AG08396 (cell line): ENCODE measurements at places on chromosomes 1 and 21.

- DNase-seq = no peak
These were observed 5.0 kb upstream of the KIAA0040 start for GRCh38 chr1:175197531-175197930.

DNA sequence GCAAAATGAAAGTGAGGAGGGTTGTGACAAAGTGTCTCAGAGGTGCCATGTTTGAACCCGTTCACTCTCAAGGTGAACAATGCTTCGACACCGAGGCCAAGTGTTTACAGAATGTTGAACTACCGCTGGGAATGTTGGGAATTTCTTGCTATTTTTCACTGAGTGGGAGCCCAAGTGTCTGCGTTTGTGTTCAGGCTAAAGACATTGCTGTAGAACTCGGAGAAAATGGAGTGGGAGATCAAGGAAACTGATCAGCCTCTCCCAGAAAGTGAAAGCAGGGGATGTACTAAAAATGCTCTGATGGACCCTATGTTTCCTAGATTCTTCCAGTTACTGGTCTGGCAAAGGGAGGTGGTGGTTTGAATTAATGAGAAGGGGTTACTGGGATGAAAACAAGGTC lies 207.5 kb downstream of the BACH1 start:
- no peak for DNase-seq

GRCh38 chr1:6348511-6349191 lies 44.9 kb downstream of the ACOT7 start:
- DNase-seq = no peak

- no peak for DNase-seq
These were observed 13.6 kb downstream of the ADIPOR1 start for GRCh38 chr1:202944438-202944921.

- peak; percentile 85 for DNase-seq
These were observed 5.9 kb upstream of the FNDC5 start for GRCh38 chr1:32876341-32877210.

GRCh38 chr1:96481409-96481808 lies 240.2 kb upstream of the PTBP2 start:
- no peak for DNase-seq

DNA sequence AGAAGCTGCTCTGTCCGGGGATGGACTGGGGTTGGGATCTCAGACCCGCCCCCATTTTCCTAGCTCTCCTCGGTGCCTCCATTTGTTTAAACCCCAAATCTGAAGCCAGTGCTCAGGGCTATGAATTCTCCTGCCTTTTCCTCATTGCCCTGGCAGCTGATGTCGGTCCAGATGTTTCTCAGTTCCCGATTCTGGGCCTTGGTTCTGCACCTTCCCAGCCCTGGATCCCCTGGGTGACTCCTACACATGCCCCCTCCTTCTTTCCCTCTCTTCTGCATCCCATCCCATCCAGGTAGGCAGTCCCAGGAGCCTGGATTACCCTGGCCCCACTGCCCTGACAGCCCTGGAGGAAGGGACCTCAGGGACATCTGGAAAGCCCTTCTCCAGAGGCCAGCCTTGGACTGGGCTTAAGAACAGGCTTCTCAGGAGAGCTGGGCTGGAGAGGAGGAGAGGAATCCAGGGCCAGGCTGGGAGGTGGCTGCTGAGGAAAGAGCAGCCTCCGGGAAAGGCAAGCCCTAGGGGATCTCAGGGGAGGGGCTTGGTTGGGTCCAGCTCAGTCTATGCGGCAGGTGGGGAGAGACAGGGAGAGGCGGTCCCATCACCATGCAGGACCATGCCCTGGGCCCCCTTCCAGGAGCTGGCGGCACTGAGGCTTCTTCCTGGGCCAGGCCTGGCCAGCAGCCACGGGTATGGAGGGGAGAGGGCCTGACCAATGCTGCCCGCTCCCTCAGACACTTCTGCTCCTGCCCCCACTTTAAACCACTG lies 6.8 kb upstream of the EPS8L3 start:
- DNase-seq = no peak

DNA sequence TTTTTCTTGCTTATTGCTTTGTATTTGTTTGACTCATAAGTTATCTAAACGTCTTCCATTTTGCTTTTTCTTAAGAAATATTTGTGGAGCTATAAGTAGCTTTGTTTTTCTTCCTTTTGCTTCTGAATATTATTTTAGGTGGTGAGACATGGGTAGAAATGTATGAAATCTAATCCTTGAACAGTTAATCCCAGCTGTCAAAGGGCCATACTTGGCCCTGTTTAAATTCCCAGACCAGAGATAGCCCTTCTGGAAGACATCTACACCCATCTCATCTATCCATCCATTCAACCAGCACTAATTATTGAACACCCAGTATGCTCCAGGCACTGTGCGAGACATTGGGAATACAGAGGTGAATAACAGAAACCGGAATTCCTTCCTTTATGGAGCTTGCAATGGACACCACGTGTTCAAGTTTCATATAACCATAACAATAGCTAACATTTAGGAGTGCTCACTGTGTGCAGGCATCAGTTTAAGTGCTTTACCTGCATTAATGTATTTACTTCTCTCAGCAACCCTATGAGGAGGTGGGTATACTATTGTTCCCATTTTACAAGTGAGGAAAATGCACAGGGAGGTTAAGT lies 8.7 kb downstream of the TACSTD2 start:
- DNase-seq = no peak

DNA sequence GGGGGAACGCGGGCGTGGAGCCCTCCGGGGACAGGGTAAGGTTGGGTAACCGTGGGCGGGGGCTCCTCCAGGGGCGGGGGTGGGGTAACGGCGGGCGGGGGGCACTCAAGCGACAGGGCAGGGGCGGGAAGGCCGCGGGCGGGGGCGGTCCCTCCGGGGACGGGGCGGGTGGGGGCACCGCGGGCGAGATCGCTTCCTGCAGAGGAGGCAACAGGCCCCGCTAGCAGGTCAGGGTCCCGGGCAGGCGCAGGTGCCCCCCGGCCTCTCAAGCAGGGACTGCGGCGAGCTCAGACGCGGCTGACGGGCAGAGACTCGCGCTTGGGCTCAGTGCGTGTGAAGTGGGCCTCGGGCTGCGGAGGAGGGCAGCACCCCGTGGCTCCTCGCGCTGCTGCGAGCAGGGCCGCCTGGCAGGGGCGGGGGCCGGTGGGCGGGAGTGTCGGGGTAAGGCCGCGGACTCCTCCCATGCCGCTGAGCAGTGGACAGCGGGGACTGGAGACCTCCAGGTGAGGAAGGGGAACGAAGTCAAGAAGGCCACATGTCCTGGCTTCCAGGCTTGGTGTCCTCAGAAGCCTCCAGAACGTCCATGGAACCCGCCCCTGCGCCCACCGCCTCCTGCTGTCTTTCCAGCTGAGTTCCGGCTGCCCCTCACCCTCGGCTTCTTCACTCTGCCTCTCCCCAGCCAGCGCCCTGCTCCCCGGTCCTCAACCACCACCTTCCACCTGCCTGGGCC lies 627 bp upstream of the GNB1 start:
- DNase-seq = peak; percentile 87

DNA sequence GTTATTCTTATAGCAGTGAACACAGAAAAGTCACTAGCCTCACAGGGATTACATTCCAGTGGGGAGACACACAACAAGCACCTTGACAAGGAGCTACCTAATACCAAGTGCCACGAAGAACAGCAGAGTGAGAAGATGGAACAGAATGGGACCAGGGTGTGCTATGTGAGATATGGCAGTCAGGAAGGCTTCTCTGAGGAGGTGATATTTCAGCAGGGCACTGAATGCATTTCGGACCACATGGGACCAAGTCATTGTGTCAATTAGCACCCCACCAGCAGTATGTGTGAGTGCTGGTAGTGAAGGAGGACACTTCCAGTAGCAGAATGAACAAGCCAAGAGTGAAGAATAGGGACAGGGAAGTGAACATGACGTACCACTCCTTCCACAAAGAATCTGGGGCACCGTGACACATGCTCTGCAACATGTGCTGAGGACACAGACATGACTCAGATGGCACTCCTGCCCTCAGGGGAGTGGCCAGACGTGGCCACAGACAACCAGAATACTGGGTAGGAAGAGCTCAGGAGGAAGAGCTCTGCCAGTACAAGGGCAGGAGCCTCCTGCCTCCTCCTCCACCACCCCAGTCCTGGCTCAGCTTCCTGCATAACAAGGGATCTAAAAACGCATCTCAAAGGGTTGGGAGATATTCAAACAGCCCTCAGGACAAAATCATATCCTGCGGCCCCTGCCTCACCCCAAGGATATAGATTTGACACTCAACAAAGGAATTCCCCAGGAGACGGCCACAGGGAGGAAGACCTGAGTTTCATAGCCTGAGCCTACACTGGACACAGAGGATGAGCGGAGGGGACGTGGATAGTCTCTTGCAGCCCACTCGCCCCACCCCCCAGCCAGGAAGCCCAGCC lies 102.5 kb downstream of the TRABD2B start:
- no peak for DNase-seq

DNA sequence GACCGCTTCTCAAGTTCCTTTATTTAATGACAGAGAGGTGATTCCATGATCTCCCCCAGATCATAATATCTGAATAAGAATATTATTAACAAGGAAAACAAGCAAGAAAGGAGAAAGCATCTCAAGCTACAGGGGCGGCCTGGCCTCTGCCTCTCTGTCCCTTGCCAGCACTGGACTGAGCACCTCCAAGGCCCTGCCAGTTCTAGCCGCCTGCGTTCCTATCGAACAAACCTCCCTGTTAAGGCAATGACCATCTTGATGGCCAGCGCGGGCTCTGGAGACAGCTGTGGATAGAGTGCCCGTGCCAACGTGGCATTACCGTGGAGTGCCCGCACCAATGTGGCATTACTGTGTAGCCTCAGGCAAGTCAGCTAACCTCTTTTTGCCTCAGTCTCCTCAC lies 84.8 kb downstream of the NPHP4 start:
- no peak for DNase-seq

DNA sequence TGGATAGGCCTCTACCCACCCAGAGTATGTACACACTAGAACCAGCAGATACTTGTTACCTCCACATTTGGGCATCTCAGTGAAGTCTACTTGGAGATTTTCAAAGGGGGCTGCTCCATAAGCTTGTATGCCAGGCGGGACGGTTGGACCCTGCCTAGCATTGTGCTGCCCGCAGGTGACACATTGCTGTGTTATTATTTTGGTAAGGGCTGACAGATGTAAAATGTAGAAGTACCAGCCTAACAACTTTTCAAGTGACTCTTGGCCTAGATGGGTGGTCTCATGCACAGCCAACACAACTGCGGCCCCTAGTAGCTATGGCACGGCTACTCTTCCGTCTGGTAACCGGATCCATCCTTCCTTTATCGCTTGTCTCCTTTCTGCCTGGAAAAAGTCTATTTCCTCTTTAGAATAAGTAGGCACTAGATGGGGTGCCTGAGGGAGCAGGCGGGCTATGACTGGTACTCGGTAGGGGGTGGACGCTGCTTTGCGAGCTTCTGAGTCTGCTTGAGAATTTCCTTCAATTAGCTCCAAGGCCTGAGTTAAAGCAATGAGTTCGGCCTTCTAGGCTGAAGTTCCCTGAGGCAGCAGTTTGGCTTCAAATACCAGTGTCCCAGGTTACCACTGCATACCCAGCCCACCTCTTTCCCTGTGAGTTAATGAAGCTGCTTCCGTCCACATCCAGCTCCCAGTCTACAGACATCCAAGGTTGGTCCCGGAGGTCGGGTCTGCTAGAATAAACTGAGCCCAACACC lies 405.3 kb downstream of the TGFB2 start:
- DNase-seq = no peak

GRCh38 chr1:45775794-45776193 lies 25.3 kb upstream of the IPP start:
- no peak for DNase-seq

DNA sequence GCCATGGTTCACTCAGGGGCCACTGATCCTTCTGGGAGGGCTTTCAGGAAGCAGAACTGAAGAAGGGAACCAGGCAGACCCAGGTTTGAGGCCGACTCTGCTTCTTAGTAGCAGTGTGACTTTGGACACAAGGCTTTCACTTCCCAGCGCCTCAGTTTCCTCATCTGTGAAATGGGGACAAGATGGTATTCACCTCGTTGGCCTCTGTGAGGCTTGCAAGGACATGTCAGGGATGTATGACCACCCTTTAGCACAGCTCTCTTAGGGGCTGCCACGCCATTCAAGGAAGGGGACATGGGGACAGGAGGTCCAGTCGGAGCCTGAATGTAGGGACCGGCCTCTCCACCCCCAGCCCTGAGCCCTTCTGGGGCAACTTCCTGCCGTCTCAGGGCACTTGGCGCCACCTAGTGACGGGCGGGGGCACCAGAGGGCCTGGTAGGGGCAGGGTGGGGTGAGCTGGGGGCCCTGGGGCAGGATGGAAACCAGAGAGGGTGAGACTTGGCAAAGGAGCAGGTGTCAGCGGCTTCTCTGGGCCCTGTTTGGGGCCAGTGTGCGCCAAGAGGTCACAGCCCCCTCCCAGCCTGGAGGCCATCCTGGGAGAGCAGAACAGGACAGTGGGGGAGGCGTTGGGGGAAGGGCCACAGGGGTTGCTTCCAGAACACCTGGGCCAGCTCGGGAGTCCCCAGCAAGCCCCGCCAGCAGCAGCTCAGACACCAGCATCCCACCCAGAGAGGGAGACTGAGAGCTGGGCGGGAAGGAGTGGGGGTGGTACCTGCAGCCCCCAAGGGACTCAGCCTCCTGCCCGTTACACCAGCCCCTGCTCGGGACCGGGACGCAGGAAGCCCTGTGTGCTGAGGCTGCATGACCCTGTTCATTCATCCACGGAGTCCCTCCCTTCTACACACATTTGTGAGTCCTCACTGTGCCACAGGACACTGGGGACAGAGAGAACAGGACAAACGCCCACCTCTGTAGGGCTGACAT lies 102.5 kb upstream of the TARDBP start:
- DNase-seq = peak; percentile 44

- DNase-seq = no peak
These were observed 9.0 kb downstream of the ZBTB17 start for GRCh38 chr1:15966956-15967344.

- no peak for DNase-seq
These were observed 1604.7 kb downstream of the PLA2G4A start for GRCh38 chr1:188433425-188433824.

DNA sequence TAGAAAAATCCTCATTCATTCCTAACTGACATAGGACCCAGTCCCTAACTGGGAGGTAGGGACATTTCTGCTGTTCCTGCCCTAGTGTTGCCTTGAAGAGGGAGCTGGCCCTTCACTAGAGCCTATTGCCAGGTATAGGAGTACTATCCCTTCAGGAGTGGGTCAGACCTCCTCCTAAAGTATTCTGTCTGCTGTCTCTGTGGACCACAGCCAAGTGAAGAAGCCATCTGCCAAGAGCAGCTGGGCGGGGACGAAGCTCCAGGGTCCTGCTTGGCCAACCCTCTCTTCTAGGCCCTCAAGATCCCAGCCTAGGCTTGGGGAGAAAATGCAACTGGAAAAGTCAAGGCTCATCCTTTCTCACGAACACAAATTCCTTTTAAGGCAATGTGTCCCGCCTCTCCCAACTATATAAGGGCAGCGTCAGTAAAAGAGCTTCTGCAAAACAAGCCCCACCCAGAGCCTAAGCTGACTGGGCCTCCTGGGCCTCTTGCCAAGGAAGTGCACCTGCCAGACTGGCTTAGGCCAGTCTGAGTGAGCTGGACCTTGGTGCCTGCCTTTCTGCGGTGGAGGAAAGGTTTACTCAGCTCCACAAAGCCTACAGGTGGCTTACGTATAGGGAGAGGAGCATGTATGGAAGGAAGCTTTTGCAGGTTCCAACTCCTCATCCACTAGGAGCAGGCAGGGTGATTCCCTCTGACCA lies 638 bp upstream of the TUFT1 start:
- peak; percentile 62 for DNase-seq
